ENCODE measurements at places on chromosomes 11 and 22.

GRCh38 chr11:27150098-27150497 lies 109.5 kb downstream of the BBOX1 start:
- DNase-seq: no peak

DNA sequence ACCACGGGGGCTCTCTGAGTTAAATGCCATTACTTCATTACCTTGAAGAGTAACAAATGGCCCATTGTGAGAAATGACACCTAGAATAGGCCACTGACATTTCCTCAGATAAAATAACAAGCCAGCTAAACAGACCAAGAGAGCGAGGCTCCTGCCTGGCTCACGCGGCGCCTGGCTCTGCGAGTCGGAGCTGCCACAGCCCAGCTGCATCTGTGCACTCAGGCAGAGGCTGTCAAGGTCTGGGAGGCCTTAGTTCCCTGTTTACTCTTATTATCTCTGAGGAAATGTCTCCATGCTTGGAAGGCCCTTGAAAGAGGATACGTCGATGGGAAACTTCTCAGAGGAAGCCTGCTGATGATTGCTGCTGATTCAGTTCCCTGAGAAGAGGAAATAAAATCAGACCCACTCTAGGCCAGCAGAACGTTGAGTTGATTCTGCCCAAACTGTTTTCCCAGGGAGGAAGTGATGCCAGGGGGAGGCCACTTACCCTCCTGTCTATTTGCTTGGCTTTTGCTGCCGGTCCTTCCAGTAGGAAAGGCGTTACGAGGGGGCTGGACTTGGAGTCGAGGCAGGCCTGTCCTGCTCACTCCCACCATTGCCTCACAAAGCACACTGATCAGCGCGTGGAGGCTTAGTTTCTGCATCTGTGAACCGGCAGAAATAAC lies 208.8 kb downstream of the TBC1D22A start:
- DNase-seq: no peak

- DNase-seq: no peak
These were observed 61.6 kb upstream of the SLC17A6 start for GRCh38 chr11:22276535-22276934.

GRCh38 chr11:8019314-8020243 lies 32.4 kb downstream of the EIF3F start:
- DNase-seq: no peak

- no peak for DNase-seq
These were observed 116.0 kb downstream of the FAR1 start for GRCh38 chr11:13784441-13784840.

DNA sequence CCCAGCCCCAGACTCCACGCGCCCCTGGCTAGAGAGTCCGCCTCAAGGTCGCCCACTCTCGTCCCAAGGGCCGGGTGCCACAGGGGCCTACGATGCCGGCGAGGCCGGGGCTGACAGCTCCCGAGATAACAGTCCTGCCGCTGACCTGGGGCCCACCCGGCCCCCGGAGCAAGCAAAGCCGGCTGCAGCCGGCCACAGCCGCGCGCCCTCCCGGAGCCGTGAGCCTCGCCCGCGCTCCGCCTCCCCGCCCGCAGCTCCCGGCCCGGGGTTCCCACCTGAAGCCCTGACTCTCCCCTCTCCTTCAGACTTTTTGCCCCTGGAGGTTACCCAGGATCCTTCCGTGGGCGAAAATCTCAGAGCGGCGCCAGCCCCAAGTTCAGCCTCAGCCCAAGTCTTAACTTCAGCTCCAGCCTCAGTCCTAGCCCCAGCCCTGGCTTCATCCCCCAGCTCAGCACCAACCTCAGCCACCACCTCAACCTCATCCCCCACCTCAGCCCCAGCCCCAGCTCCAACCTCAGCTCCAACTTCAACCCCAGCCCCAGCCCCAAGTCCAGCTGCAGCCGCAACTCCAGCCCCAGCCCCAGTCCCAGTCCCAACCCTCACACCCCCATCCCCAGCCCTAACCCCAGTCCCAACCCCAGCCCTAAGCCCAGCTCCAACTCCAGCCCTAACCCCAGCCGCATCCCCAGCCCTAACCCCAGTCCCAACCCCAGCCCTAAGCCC lies 1.7 kb downstream of the KLHDC7B start:
- no peak for DNase-seq

- no peak for DNase-seq
These were observed 122.8 kb downstream of the SHANK2 start for GRCh38 chr11:71129624-71130023.

- DNase-seq: no peak
These were observed 49.7 kb downstream of the FDX1 start for GRCh38 chr11:110479108-110480101.

- DNase-seq: no peak
These were observed 10.1 kb upstream of the VSIG10L2 start for GRCh38 chr11:125935618-125936199.

GRCh38 chr11:118643142-118643994 lies 36.0 kb downstream of the PHLDB1 start:
- DNase-seq: no peak

- DNase-seq: no peak
These were observed 17.7 kb downstream of the CD6 start for GRCh38 chr11:60989093-60989650.

GRCh38 chr22:23696326-23696851 lies 5.6 kb downstream of the RGL4 start:
- DNase-seq: peak; percentile 61

- no peak for DNase-seq
These were observed 16.2 kb upstream of the MUC5B start for GRCh38 chr11:1206391-1207271.

- DNase-seq: no peak
These were observed 40.3 kb upstream of the TTLL12 start for GRCh38 chr22:43227239-43227630.

- DNase-seq: no peak
These were observed 150.1 kb downstream of the TENM4 start for GRCh38 chr11:79290761-79291160.

GRCh38 chr22:49674479-49675050 lies 153.1 kb downstream of the BRD1 start:
- DNase-seq: no peak

- DNase-seq: no peak
These were observed 145.1 kb downstream of the TBC1D22A start for GRCh38 chr22:46907241-46908215.

DNA sequence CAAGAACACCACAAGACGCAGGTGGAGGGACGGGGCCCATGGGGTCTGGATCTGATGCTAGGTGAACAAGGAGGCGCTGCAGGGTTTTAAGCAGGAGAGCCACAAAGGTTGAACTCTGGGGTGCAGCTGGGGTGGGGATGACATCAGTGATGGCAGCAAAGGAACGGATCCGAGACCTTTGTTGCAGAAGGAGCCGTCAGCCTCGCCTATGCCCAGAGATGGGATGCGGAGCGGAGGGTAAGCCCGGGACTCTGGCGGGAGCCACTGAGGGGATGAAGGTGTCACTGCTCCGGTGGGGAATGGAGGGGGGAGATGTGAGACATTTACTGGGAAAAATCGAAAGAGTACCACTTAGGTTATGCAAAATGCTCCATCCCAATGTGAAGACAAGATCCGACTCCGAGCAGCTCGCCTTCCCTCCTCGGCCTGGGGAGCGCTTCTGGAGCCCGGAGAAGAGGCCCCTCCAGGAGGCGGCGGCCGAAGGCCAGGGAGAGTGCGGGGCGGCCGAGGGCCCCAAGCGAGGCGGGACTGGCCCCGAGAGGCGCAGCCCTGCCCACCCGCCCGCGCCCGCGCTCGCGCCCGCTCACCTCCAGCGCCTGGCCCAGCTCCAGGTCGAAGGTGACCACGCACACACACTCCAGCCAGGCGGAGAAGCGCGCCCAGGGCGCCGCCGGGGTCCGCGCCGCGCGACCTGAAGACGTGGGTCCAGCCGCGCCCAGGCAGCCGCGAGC lies 422 bp downstream of the DENND6B start:
- DNase-seq: no peak

GRCh38 chr11:45083544-45084087 lies 62.8 kb upstream of the PRDM11 start:
- no peak for DNase-seq

GRCh38 chr11:69252490-69252837 lies 41.5 kb upstream of the MYEOV start:
- DNase-seq: no peak

- no peak for DNase-seq
These were observed 42.0 kb upstream of the TTC36 start for GRCh38 chr11:118485273-118485672.

- no peak for DNase-seq
These were observed 758.7 kb downstream of the BRD1 start for GRCh38 chr22:49068861-49069500.

DNA sequence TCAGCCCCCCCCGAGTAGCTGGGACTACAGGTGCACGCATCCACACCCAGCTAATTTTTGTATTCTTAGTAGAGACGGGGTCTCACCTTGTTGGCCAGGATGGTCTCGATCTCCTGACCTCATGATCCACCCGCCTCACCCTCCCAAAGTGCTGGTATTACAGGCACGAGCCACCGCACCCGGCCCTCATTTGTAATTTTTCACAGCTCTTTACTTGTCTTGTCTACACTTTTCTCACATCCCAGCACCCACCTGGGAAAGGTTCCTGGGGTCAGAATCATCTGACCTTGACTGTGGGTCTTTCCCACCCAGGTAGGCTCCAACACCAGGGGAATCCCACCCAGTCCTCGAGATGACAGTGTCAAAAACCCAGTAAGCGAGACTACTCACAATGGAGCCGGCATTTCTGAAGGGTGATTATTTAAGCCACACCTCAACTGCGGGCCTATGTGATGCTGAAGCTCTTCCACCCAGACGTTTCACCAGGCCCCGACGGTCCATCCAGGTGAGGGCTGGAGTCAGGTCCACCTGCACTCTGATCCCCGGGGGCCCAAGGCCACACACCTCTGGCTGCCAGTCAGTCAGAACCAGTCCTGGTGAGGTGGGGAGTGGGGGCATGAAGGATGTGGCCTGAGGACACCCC lies 23.4 kb downstream of the CELSR1 start:
- no peak for DNase-seq

- no peak for DNase-seq
These were observed 118.3 kb downstream of the FAT3 start for GRCh38 chr11:92342886-92343285.

GRCh38 chr22:37156686-37157435 lies 7.1 kb upstream of the IL2RB start:
- DNase-seq: no peak

DNA sequence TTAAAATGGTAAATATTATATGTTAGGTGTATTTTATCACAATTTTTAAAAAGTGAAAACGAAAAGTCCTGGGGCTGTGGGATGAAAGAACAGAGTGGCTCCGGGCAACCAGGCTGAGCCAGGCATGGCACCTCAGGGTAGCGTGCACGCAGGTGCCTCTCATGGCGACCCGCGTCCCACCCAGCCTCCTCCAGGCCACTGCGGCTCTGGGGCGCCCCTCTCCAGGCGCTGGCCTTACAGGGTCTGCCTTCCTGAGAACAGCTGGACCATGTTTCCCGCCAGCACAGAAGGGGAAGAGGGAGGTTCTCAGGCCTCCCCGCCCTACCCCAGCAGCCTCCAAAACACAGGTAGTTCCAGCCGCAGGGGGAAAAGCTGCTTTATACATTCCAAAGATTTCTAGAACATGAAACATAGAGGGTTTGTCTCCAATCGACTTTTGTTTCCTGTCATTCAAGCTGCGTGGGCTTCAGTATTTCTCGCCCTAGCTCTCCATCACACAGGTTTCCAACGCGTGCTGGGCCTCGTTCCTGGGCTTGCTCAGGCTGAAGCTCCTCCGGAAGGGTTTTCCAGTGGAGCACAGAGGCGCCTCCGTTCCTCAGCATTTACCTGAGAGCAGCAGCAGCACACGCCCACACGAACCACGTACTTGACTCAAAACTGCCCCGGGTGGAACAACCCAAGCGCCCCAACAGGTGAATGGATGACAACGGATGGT lies 10.5 kb downstream of the EHD1 start:
- DNase-seq: no peak

DNA sequence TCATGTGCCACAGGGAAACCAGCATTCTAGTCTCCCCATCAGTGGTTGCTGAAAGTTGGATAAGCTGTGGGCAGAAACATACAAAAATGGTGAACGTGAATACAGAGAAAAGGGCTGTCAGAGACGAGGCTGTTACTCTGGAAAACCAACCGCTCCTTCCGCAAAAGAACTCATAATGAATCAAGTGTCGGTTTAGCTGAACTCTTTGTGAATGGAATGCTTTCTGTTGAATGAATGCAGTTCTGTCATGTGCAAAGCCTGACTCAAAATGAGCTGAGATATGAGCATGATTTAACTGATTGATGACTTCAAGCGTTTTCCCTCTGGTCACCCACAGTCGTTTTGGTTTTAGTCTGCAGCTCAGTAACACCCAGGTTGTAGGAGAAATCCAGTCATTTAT lies 298.3 kb downstream of the ETS1 start:
- DNase-seq: no peak

GRCh38 chr11:60900673-60901404 lies 5.5 kb downstream of the PRPF19 start:
- no peak for DNase-seq

GRCh38 chr22:50018608-50019285 lies 6.2 kb upstream of the IL17REL start:
- DNase-seq: no peak

DNA sequence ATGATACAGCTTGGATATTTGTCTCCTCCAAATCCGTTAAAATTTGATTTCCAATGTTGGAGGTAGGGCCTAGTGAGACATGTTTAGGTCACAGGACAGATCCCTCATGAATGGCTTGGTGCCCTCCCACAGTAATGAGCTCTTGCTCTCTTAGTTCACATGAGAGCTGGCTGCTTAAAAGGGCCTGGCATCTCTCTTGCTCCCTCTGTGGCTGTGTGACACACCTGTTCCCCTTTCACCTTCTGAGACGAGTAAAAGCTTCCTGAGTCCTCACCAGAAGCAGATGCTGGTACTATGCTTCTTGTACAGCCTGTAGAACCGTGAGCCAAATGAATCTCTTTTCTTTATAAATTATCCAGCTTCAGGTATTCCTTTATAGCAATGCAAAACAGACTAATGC lies 3.5 kb downstream of the VPS37C start:
- no peak for DNase-seq

GRCh38 chr11:4991060-4991459 lies 3.6 kb upstream of the OR51L1 start:
- DNase-seq: no peak

GRCh38 chr11:6611963-6612212 lies 128 bp downstream of the TAF10 start:
- no peak for DNase-seq

GRCh38 chr11:131504199-131504949 lies 134.0 kb downstream of the NTM start:
- no peak for DNase-seq

- no peak for DNase-seq
These were observed 21.7 kb downstream of the CD5 start for GRCh38 chr11:61123775-61124571.

GRCh38 chr11:3245071-3245470 lies 12.9 kb upstream of the MRGPRE start:
- no peak for DNase-seq

All from activated T-helper 1 cell treated with anti-CD3 and anti-CD28 coated beads, Interleukin-2, amount 50 U/mL, for 16 hours (primary cell).